ENCODE measurements at places on chromosomes 3 and 15.

- peaks cover 8% of the 10 kb centered on the region for H3K27me3 ChIP-seq
- H3K4me3 ChIP-seq = no peak overlapping the region
- no peaks in the 10 kb centered on the region for H3K4me1 ChIP-seq
Observed at GRCh38 chr15:59751552-59752413, 62.7 kb upstream of the BNIP2 start.

- no peaks in the 10 kb centered on the region for H3K27me3 ChIP-seq
- DNase-seq = peak; percentile 84
- peak overlapping the region; percentile 3 for H3K27ac ChIP-seq
Observed at GRCh38 chr3:88113311-88114162, 36.2 kb upstream of the C3orf38 start.

GRCh38 chr3:7444886-7445285 lies 584.0 kb downstream of the GRM7 start:
- no peak overlapping the region for H3K4me3 ChIP-seq
- H3K36me3 ChIP-seq = no peaks in the 10 kb centered on the region
- H3K4me1 ChIP-seq = peaks cover 14% of the 10 kb centered on the region
- H3K27me3 ChIP-seq = no peaks in the 10 kb centered on the region
- no peak overlapping the region for H3K27ac ChIP-seq
- DNase-seq = peak; percentile 59

DNA sequence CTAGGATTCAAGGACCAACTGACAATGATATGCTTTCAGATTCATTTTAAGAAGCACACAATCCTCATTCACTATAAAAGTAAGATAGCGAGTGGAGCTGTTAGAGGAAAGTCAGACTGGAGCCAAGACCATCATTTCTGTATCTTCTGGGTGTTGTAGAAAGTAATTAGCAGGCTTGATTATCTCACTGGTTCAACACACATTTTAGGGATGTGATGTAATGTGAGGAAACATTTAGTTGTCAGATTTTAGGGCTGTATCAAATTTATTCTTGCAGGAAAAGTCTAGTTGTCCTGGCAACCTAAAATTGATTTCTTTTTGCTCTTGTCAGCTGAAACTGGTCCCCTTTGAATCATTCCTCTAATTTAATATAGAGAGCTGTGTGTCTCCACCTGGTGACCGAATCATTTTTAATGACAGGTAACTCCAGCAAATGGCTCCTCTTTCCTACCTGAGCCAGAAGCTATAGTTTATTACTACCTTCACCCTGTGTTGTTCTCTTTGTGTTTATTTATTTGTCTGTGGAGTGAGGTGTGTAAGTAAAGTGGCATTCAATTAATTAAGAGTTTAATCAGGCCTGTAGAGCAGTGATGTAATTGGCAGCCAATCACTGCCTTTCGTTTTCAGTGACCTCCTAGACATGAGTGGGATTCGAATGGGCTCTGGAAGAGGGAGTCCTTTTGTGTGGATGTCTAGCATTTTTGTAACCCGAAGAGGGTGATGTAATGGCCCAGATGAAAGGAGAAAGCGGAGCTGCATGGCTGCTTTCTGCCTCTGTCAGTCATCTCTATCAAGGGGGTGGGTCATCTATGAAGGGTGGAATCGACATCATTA lies 125.8 kb downstream of the LPP start:
- H3K4me3 ChIP-seq = no peak overlapping the region
- no peaks in the 10 kb centered on the region for H3K4me1 ChIP-seq
- DNase-seq = no peak
- no peaks in the 10 kb centered on the region for H3K27me3 ChIP-seq

GRCh38 chr3:38662544-38662943 lies 13.1 kb upstream of the SCN5A start:
- no peaks in the 10 kb centered on the region for H3K4me1 ChIP-seq
- DNase-seq = peak; percentile 58
- no peaks in the 10 kb centered on the region for H3K36me3 ChIP-seq
- no peak overlapping the region for H3K4me3 ChIP-seq
- no peak overlapping the region for H3K27ac ChIP-seq
- H3K27me3 ChIP-seq = peaks cover 16% of the 10 kb centered on the region

GRCh38 chr3:170354760-170355159 lies 2.8 kb upstream of the SKIL start:
- no peak for DNase-seq
- H3K27me3 ChIP-seq = no peaks in the 10 kb centered on the region
- H3K27ac ChIP-seq = peak overlapping the region; percentile 24
- H3K36me3 ChIP-seq = no peaks in the 10 kb centered on the region

GRCh38 chr3:182962166-182962565 lies 18.2 kb downstream of the DCUN1D1 start:
- H3K4me3 ChIP-seq = no peak overlapping the region
- H3K27me3 ChIP-seq = no peaks in the 10 kb centered on the region
- no peaks in the 10 kb centered on the region for H3K36me3 ChIP-seq
- H3K4me1 ChIP-seq = no peaks in the 10 kb centered on the region
- no peak for DNase-seq

- no peak for DNase-seq
- H3K4me3 ChIP-seq = no peak overlapping the region
- no peaks in the 10 kb centered on the region for H3K36me3 ChIP-seq
- H3K27ac ChIP-seq = no peak overlapping the region
- H3K4me1 ChIP-seq = peaks cover 7% of the 10 kb centered on the region
Observed at GRCh38 chr3:133931084-133931483, 35.4 kb upstream of the RAB6B start.

- no peak overlapping the region for H3K4me3 ChIP-seq
- no peak overlapping the region for H3K27ac ChIP-seq
- H3K4me1 ChIP-seq = no peaks in the 10 kb centered on the region
- no peaks in the 10 kb centered on the region for H3K36me3 ChIP-seq
- DNase-seq = no peak
- no peaks in the 10 kb centered on the region for H3K27me3 ChIP-seq
Observed at GRCh38 chr3:180277041-180277440, 240.3 kb upstream of the PEX5L start.

DNA sequence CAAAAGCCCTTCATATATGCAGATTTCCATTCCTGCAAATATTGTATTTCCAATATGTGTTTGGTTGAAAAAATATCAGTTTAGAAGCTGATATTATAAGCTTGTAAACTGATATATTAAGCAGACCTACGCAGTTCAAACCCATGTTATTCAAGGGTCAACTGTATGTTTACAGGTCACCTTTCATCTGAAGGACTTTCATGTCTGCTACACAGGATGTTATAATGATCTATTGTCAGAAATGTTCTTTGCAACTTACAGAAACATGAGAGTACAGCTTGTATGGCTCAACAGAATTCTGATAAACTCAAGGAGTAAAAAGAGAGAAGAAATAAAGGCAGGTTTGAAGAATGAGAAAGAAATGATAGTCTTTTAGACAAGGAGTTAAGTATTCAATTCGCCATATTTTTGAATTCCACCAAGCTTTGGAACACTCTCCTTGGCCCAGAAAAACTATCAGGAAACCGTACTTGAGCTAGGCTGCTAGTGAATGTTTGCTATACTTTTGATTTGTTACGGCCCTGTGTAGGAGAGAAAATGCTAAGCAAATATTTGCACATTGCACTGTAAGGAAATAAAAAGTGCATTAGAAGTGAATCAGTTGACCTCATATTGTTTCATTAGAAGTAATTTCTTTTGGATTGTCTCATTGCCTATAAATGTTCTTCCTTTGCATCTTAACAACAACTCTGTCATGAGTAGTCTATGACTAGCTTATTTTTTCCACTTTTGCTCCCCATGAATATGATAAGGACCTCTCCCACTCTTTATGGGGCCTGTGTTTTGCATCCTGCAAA lies 81.2 kb downstream of the NEK11 start:
- no peak overlapping the region for H3K27ac ChIP-seq
- no peaks in the 10 kb centered on the region for H3K27me3 ChIP-seq
- no peak overlapping the region for H3K4me3 ChIP-seq

- no peak overlapping the region for H3K4me3 ChIP-seq
- H3K4me1 ChIP-seq = peaks cover 28% of the 10 kb centered on the region
- H3K27ac ChIP-seq = no peak overlapping the region
- DNase-seq = no peak
Observed at GRCh38 chr15:31437686-31438085, 111.1 kb downstream of the KLF13 start.

DNA sequence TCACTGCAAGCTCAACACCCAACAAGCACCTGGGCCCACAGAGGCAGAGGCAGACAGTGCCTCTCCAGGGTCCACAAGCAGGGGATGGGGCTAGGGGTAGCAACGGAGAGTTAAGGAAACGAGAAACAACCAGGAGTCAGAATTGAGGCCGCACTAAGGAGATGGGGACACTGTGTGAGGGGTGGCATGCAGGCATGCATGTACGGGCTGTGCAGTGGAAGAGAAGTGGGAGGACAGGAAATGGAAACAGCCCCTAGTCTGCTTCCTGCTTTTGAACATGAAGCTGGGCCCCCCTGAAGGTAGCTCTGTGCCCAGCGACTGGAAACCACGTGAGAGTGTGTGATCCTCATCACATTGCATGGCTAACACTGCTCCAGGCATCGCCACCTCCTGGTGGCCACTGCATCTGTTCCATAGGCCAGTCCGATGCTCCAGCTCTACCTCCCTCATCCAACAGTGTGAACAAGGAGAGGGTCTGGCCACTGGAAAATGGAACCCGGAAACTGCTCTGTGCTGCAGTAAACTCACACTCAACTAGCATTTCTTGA lies 44.0 kb downstream of the XXYLT1 start:
- peaks cover 28% of the 10 kb centered on the region for H3K4me1 ChIP-seq
- no peaks in the 10 kb centered on the region for H3K36me3 ChIP-seq

DNA sequence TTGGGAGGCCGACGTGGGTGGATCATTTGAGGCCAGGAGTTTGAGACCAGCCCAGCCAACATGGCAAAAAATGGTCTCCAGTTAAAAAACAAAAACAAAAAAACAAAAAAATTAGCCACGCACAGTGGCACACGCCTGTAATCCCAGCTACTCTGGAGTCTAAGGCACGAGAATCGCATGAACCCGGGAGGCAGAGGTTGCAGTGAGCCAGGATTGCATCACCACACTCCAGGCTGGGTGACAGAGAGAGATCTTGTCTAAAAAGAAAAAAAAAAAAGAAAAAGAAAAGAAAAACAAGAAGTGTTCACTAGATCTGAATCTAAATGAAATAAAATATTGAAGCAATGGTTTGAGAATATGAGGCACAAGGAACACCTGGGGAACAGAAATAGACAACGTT lies 36.7 kb downstream of the SLC9A9 start:
- H3K4me3 ChIP-seq = no peak overlapping the region
- H3K36me3 ChIP-seq = no peaks in the 10 kb centered on the region
- no peak overlapping the region for H3K27ac ChIP-seq
- no peaks in the 10 kb centered on the region for H3K27me3 ChIP-seq

DNA sequence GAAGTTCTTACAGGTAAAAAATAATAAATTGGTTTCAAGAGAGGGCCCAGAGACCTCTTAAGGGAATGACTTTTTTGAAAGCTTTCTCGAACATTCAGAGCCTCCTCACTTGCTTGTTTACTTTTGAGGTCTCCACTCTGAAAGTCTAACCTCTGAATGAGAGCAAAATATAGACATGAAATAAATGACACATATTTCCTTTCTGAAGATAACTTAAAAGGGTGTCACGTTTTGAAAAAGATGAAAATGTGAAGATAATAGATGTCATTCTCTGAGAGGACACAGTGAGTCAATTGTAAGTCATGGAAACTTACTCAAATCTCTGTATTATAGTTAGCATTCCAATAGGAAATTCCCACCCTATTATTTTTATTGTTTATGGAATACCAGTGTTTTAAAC lies 44.6 kb downstream of the HACD2 start:
- peak; percentile 37 for DNase-seq
- H3K27ac ChIP-seq = no peak overlapping the region
- no peaks in the 10 kb centered on the region for H3K27me3 ChIP-seq
- H3K36me3 ChIP-seq = no peaks in the 10 kb centered on the region
- H3K4me3 ChIP-seq = no peak overlapping the region
- H3K4me1 ChIP-seq = peaks cover 6% of the 10 kb centered on the region

DNA sequence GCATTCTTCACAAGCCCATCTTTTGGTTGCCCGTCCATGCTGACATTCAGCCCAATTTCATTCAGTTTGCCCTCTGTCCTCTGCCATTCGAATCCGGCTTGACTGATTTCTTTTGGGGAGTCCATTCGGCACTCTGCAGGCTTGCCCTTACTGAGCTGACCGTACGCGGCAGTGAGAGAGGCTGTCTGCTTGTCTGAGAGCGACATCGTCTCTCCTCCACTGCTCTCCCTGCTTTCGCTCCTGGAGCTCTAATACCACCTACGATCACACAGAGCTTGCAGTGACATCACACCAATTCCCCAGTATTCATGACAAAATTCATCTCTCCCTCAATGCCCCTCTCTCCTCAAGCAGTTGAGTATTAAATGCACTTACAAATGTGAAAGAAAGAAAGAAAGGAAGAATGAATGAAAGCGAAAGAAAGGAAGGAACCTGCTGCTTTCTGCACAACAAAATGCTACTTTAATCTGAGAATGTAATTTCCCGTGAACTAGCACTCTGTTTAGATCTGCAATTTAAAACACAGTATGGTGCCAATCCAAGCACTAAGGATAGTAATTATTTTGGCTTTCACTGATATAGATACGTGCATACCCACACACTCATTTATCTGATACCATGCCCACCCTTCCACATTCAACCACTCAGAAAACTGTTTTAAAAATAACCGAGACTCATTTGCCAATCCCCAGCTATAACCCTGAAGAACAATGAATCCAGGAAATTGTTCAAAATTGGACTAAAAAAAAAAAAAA lies 89.5 kb downstream of the DHX30 start:
- no peak overlapping the region for H3K27ac ChIP-seq
- no peak overlapping the region for H3K4me3 ChIP-seq
- H3K36me3 ChIP-seq = peaks cover 11% of the 10 kb centered on the region
- no peaks in the 10 kb centered on the region for H3K27me3 ChIP-seq

DNA sequence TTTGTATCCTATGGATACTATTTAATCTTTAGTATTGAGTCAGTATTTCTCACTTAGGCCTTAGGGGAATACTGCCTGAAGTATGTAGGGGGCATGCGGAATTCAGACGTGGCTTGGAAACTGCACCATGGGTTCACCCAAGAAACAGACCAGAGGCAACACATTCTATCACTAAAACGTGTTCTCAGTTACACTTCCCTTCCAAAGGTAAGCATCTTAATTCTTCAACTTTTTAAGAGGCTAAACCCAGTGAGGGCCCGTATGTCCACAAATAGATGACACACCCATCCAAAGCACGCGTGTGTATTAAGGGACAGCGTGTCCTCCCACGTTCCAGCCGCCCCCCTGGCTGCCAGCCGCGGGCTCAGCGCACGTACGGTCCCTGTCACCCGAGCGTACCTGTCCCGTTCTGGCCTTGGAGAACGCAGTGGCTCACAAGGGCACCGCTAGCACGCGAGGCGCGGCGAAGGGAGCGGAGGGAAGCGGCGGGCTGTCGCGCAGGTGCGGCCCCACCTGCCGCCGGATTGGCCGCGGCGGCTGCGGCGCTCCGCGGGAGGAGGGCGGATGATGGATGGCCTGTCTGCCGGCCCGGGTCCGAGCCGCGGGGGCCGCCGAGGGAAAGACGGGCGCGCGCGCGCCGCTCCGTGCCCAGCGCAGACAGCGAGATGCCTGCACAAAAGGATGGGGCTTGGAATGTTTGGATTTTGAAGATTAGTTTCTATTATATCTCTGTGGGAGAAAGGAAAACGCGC lies 1003.9 kb upstream of the NR2F2 start:
- peak; percentile 75 for DNase-seq
- peak overlapping the region; percentile 65 for H3K4me3 ChIP-seq
- peaks cover 63% of the 10 kb centered on the region for H3K4me1 ChIP-seq
- no peaks in the 10 kb centered on the region for H3K27me3 ChIP-seq
- H3K36me3 ChIP-seq = no peaks in the 10 kb centered on the region

GRCh38 chr3:177529716-177530335 lies 332.5 kb upstream of the TBL1XR1 start:
- no peaks in the 10 kb centered on the region for H3K4me1 ChIP-seq
- H3K4me3 ChIP-seq = no peak overlapping the region

- peaks cover 13% of the 10 kb centered on the region for H3K4me1 ChIP-seq
- H3K4me3 ChIP-seq = no peak overlapping the region
- no peaks in the 10 kb centered on the region for H3K36me3 ChIP-seq
- no peaks in the 10 kb centered on the region for H3K27me3 ChIP-seq
- DNase-seq = no peak
Observed at GRCh38 chr15:55981582-55982249, 11.7 kb downstream of the NEDD4 start.

Data from endothelial cell of umbilical vein (primary cell).